ENCODE measurements at places on chromosomes 2 and 18. TPM values are rescaled to one million over a fixed set of nuclear protein-coding genes. Genes with fewer than 3 reads are reported as not detected.

The CNTNAP5 gene
- polyA plus RNA-seq = not detected

The DLX2 gene
- polyA plus RNA-seq = not detected

The TMEM185B gene
- 7.8 TPM for polyA plus RNA-seq

The CRYGB gene
- polyA plus RNA-seq = not detected

The G6PC2 gene
- not detected for polyA plus RNA-seq

The ASB18 gene
- polyA plus RNA-seq = 6.7 TPM

The SLC38A11 gene
- polyA plus RNA-seq = 0.55 TPM

The SCG2 gene
- polyA plus RNA-seq = 0.07 TPM

The SNRNP200 gene
- 71.2 TPM for polyA plus RNA-seq

The ANKRD30BL gene
- not detected for polyA plus RNA-seq

The CBLN2 gene
- not detected for polyA plus RNA-seq

The EN1 gene
- not detected for polyA plus RNA-seq

The ST6GAL2 gene
- polyA plus RNA-seq = 0.08 TPM

The CD8B gene
- polyA plus RNA-seq = not detected

The DNAJC5G gene
- polyA plus RNA-seq = 0.11 TPM

The DUSP19 gene
- polyA plus RNA-seq = 1.5 TPM

The LRPPRC gene
- 60.6 TPM for polyA plus RNA-seq

The RND3 gene
- polyA plus RNA-seq = 30.6 TPM

The ABCG5 gene
- not detected for polyA plus RNA-seq

The RIT2 gene
- not detected for polyA plus RNA-seq

The KLHL30 gene
- 5.1 TPM for polyA plus RNA-seq

The GPATCH11 gene
- polyA plus RNA-seq = 4.7 TPM

The OXER1 gene
- polyA plus RNA-seq = 0.53 TPM

The SCN9A gene
- polyA plus RNA-seq = 0.27 TPM

The IL37 gene
- polyA plus RNA-seq = not detected

The AP1S3 gene
- polyA plus RNA-seq = 0.11 TPM

The UGT1A10 gene
- polyA plus RNA-seq = not detected

The IGFBP5 gene
- 108 TPM for polyA plus RNA-seq

The USP14 gene
- polyA plus RNA-seq = 42.9 TPM

The HPCAL1 gene
- polyA plus RNA-seq = 42.6 TPM
